HFFc6 (cell line): ENCODE measurements at places on chromosomes 1 and 21. TPM values are rescaled to one million over a fixed set of nuclear protein-coding genes. Genes with fewer than 3 reads are reported as not detected.

DNA sequence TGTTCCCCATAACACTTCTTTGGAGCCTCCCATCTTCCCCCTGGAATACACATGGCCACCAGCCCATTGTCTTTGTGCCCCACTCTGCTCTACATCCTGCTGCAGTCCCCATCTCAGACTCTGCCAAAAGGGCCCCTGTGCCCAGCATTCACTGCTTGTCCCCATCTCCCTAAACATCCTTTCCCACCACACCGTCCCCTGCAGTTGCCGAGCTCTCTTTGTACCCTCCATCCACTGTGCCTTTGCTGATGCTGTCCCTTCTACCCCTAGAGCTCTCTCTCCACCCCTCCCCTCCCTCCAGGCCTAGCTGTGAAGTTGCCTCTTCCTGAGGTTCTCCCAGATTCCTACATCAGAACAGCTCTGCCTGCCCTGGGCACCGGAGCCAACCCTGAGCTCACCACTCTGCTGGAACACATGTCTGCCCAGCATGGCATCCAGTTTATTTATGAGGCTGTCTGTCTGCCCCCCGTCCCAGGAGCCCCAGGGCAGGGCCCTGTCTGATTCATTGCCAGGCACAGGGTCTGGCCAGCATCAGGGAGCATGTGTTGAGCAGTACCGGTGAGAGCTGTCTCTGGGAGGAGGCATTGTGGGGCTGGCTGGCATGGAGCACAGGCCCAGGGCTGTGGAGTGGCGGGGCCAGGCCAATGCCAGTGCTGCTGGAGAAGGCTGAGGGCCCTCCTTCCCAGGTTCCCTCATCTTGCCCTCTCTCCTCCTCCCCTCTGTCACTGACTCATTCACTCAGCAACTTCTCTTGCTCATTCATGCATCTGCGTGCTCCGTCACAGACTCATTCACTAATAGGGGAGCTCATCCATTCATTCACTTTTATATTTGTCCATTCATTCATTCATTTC, 28.8 kb downstream of the EDN2 start:
- peak; percentile 48 for DNase-seq
- H3K36me3 ChIP-seq = no peaks in the 10 kb centered on the region
- H3K27ac ChIP-seq = no peak overlapping the region
- H3K4me3 ChIP-seq = no peak overlapping the region
- peaks cover 11% of the 10 kb centered on the region for H3K27me3 ChIP-seq
- peaks cover 30% of the 10 kb centered on the region for H3K4me1 ChIP-seq

DNA sequence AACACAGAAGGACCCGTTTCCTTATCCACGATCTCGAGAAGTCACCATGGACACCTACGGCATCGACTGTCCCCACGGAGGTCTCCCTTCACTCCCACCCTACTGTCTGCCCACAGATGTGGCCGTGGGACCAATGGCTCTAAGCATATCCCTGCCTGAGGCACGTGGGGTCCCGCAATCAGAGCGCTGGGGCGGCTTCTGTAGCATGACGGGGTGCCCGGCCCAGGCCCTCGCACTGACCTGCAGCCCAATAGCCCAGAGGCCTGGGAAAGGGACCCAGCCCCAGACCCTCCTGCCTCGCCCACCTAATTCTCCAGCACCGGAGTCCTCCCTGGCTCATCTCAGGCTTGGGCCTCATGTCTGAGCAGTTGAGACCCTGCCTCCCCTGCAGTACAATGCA, 132.5 kb downstream of the NPHP4 start:
- H3K27ac ChIP-seq = no peak overlapping the region
- no peak for DNase-seq
- H3K4me3 ChIP-seq = no peak overlapping the region

GRCh38 chr1:23384312-23385058, 14.8 kb upstream of the ZNF436 start:
- H3K36me3 ChIP-seq = peaks cover 5% of the 10 kb centered on the region; the same call in 1 of the 2 replicates
- H3K4me3 ChIP-seq = peak overlapping the region; percentile 56
- DNase-seq = peak; percentile 78
- peaks cover 32% of the 10 kb centered on the region for H3K4me1 ChIP-seq
- peaks cover 6% of the 10 kb centered on the region for H3K27me3 ChIP-seq

DNA sequence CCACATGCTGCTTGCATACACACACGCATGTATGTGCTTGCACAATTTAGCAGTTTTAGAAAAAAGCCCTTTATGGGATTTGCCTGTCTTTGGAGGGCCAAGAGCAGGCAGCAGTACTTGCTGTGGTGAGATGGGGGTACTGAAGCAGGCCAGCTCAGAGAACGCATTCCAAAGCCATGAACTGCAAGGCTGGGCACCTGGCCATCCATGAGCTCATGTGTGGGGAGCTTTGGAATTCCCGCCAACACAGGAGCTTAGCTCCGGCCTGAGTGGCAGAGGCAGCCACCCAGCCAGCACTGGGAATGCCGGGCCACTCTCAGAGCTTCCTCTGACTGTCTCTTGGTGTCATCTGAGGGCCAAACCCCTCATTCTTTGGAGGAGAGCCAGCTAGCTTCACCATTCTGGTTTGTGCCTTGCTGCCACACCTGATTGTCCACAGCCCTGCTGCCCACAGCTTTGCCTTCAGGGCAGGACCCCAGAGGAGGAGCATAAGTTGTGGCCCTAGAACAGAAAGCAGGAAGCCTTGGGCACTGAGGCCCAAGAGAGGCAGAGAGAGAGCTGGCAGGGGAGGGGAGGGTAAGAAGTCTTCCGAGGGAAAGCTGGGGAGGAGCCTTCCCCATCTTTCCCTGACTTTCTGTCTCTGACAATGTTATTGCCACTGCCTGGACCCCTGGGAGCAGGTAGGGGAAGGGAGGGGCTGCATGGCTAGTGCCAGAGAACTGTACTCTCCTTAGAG, 92.1 kb upstream of the POU3F1 start:
- DNase-seq = peak; percentile 96
- H3K27ac ChIP-seq = peak overlapping the region; percentile 25; the same call in 1 of the 2 replicates
- peak overlapping the region; percentile 60 for H3K4me3 ChIP-seq
- H3K4me1 ChIP-seq = peaks cover 34% of the 10 kb centered on the region

DNA sequence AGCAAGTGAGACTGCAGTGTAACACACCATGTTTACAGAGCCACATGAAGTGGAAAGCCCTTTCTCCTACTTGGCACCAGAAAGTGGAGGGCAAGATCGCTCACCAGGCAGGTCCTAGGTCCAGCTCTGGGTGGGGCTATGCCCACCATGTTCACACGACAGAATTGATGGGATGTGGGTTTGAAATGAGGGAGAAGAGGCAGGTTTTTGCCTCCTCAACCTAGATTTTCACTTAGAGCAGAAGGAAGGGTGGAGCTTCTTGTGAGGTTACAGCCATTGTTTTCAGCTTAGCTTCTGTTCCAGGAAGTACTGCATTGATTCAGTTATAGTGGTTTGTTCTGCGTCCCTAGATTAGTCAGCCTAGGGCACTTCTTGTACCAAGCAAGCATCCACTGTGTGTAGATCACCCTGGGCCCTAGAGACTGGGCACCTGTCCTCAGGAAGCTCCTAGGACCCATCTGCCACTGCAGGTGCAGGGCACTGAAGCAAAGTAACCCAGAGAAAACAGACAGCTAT, 2.3 kb downstream of the CD53 start:
- no peak overlapping the region for H3K27ac ChIP-seq
- no peak overlapping the region for H3K4me3 ChIP-seq
- H3K27me3 ChIP-seq = no peaks in the 10 kb centered on the region; the same call in none of the 2 replicates
- DNase-seq = no peak
- H3K36me3 ChIP-seq = no peaks in the 10 kb centered on the region
- H3K4me1 ChIP-seq = no peaks in the 10 kb centered on the region

DNA sequence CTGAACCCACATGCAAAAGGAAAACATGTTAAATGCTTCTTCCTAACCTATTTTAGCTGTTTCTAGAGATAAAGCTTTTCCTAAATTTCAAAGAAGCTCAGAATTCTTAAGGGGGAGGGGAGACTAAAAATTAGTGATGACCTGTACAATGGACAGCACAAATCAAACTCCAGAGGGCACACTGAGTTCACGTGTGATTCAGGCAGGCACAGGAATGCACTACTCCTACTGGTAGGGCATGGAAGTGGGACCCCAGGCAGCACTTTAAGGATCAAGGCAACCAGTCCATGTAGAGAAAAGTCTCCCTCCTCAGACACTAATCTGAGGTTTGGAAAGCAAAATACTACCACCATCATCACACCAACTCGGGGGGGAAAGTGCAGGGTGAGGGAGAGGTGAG, 31.3 kb upstream of the CLCA4 start:
- H3K4me1 ChIP-seq = peaks cover 5% of the 10 kb centered on the region; the same call in 1 of the 2 replicates
- DNase-seq = no peak
- no peak overlapping the region for H3K4me3 ChIP-seq
- no peaks in the 10 kb centered on the region for H3K36me3 ChIP-seq
- no peak overlapping the region for H3K27ac ChIP-seq

The HTR6 gene
- not detected in 3 replicates for total RNA-seq

The RAB7B gene
- total RNA-seq = 2.6 to 5.9 TPM (median 3.3 TPM) in 3 replicates
